T47D (cell line): ENCODE measurements at places on chromosomes 7 and 10.
A peak's percentile ranks its signal among the peaks of the same experiment; 100 is the strongest.

GRCh38 chr7:5443678-5444077 is 20.0 kb upstream of the TNRC18 start:
- no peak for DNase-seq

GRCh38 chr7:8063706-8064297 is 95.2 kb downstream of the GLCCI1 start:
- DNase-seq = peak; percentile 26

DNA sequence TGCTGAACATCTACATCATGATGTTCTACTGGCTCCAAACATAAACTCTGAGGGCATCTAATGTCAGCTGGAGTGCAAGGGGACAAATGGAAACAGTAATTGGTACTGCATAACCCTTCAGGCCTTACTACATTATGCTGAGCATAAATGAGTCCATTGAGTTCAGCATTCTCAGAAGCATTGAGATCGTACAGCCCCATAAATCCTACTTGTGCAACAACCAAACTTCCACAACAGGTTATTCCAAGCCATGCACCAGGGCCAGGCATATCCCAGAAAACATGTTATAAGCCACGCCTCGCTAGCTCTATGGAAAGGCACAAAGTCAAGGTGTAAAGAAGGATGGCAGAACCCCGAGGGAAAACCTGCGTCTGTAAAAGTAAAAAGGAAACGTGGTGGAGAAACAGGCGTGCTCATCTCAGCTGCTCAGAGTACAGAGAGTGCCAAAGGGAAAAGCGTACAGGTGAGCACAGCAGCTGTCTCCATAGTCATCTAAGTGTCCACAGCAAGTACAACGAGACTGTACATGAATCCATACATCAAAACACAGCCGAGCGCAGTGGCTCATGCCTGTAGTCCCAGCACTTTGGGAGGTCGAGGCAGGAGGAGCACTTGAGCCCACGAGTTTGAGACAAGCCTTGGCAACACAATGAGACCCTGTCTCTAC is 124.6 kb downstream of the PARD3 start:
- DNase-seq = no peak

- no peak for DNase-seq
Measured at GRCh38 chr7:155529346-155529745, 17.0 kb downstream of the CNPY1 start.

DNA sequence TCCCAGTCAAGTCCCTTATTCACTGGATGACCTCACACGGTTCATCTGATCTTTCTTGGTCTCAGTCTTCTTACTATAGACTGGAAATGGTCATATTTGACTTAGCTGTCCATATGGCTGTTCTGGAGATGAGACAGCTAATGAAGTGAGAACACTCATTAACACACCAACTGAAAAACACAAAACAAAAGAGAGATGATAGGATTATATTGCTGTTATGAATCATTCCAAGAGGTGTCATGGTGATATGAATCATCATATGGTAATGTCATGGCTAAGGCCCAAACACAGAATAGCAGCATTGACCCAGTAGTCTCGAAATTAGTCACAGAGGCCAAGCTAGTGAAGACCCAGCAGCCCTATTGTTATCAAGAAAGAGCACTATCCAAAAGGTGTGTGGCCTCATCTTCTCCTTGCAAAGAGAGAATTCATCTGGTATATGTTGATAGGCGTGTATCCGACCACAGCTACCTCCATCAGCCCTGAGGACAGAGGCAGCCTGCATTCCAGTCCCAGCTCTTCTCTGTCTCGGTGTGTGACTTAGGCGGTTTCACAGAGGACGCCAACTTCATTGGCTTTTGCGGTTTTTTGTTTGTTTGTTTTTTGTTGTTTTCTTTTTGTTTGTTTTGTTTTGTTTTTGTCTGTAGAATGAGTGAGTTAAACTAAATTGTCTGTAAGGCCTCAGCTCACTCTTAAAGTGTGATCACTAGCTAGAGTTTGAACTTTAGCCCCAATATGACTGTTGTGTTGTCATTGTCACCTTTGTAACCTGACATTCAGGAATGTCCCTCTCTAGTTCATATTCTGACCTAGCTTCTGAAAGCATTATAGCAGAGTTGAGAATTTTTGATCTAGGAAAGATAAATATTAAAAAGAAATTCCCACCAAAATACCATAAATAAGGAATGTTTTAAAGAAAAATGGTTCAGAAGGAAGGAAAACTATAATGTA is 97.4 kb upstream of the PDCD4 start:
- no peak for DNase-seq

- no peak for DNase-seq
Measured at GRCh38 chr7:146575903-146576302, 459.3 kb downstream of the CNTNAP2 start.

- no peak for DNase-seq
Measured at GRCh38 chr10:50545846-50546245, 77.9 kb downstream of the SGMS1 start.

DNA sequence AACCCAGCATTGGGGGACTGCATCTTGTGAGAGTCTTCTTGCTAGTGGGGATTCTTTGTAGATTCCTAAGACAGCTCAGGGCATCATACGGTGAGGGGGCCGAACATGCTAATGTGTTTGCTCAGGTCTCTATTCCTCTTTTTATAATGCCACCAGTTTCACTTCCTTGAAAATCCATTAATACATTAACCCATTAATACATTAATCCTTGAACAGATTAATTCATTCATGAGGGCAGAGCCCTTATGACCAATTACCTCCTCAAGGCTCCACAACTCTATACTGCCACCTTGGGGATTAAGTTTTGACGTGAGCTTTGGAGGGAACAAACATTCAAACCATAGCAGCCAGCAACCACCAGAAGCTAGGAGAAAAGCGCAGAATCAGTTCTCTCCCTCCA is 67.2 kb upstream of the POT1 start:
- no peak for DNase-seq

GRCh38 chr7:152762056-152762455 is 2.5 kb downstream of the ACTR3B start:
- DNase-seq = no peak

GRCh38 chr7:22114440-22114981 is 168.8 kb upstream of the CDCA7L start:
- no peak for DNase-seq

DNA sequence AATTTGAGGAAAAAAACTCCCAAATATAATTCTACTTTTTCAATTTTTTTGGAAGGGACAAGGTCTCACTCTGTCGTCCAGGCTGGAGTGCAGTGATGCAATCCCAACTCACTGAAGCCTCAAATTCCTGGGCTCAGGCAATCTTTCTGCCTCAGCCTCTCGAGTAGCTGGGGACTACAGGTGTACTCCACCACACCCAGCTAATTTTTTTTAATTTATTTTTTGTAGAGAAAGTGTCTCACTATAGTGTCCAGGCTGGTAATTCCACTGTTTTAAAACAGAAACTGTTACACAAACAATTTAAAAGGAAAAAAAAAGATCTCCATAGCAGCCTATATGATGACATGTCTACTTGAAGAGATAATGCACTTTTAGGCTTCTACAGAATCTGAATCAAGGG is 25.6 kb downstream of the EZH2 start:
- DNase-seq = no peak

- DNase-seq = no peak
Measured at GRCh38 chr7:29479301-29480200, 84.1 kb upstream of the PRR15 start.

DNA sequence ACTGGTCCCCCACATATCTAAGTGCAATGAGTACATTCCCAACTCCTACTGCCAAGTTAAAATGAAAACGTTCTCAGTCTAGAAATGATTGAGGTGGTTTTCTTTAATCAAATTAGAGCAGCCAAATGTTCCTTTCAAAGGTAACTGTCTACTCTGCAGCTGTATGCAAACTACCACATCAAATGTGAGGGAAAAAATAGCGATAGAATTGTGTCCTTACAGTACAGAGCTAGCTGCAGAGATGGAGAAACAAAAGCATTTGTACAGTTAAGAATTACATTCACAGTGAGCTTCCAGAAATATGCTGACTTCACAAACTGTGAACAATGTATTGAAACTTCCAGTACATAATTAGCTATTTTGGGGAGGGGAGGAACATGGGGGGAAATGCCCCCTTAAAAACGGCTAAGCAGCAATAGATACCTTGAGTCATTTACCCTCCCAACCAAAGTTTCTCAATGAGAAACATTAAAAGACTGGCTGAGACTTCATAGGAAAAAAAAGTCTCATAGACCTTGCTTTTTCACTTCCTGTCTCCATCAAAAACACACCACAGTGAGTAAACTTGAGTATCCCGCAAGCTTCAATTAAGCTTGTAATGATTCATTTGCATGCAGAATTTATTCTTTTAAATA is 22.9 kb downstream of the CDK6 start:
- DNase-seq = no peak

GRCh38 chr7:9983048-9983447 is 990.6 kb upstream of the PHF14 start:
- DNase-seq = no peak

GRCh38 chr10:29853913-29854312 is 205.5 kb downstream of the JCAD start:
- DNase-seq = no peak

DNA sequence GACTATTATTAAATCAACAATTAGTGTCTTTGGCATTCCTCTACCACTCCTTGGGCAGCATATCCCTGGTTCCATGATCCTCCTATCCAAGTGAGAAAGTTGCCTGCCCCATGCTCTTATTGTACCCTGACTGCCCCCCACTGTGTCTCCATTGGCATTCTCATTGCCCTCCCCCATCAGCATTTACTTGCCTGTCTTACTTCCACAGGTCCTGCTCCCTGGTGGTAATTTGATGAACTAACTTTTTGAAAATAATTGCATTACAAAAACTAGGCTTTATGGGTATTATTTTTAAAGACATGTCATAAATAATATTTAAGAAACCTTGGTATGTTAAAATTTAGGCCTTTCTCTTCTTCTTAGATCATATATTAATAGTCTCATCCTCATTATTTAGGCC is 346.4 kb downstream of the PCLO start:
- no peak for DNase-seq

DNA sequence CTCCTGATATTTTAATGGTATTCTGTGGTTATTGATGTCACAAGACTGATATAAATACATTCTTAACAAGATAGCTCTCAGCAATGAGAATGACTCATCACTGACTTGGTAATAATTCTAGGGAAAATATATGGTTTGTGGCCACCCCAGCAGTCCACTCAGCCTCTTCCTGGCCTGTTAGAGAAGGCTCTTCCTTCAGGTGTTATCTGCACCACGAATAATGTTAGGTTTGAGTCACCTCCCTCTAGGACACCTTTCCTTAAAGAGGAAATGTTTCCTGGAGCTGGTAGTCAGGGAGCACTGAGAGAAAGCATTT is 163.3 kb downstream of the SVIL start:
- no peak for DNase-seq

- DNase-seq = peak; percentile 87
Measured at GRCh38 chr7:877312-878232, 1.2 kb downstream of the GET4 start.

DNA sequence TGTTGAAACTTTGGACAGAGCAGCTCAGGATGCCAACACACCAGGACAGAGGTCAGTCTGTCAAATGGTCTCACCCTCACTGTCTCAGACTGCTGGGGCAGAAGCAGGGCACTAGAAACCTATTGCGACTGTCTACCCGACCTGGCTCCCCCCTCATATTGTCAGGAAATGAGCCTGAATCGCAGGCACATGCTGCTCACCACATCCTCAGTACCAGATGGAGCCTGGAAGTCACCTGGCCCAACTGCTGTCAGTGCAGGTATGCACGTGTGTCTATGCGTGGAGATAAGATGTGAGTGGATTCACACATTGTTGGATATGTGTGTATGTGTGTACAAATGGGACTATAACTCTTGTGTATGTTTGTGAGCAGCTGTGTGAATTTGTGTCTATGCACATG is 3.2 kb upstream of the CDHR1 start:
- DNase-seq = no peak

- no peak for DNase-seq
Measured at GRCh38 chr10:86244297-86245014, 122.1 kb downstream of the GRID1 start.

GRCh38 chr7:140619176-140619575 is 21.4 kb downstream of the DENND2A start:
- no peak for DNase-seq

GRCh38 chr10:123766012-123766411 is 99.9 kb downstream of the GPR26 start:
- DNase-seq = no peak

- no peak for DNase-seq
Measured at GRCh38 chr7:104986628-104987259, 27.3 kb upstream of the KMT2E start.

DNA sequence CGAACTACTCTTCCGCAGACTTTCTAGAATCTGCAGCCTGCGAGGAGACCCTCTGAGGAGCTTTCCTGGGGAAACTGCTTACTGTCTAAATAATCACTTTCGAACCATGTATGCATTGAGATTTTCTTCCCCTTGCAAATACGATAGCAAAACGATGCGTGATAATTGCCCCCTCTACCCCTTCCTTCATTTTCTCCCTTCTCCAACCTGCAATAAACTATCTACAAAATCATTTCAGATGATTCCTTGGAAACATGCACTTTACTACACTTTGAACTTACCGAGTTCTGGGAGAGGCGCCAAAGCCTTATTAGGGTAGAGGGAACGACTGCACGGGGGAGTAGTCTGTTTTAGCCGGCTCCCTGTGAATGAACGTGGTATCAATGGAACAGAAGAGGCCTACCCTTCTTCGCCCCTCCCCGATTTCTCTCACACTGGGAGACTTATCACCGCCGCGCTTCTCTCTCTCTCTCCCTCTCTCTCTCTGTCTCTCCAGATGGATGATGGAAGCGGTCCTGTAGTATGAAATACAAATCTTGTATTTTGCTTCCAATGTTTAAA is at the start of gene FGFBP3:
Gene FGFBP3 (minus strand): TSS at position 370 of the 561 bp plus-strand sequence. CDS start 517 bp downstream, outside the sequence.
- no peak for DNase-seq

DNA sequence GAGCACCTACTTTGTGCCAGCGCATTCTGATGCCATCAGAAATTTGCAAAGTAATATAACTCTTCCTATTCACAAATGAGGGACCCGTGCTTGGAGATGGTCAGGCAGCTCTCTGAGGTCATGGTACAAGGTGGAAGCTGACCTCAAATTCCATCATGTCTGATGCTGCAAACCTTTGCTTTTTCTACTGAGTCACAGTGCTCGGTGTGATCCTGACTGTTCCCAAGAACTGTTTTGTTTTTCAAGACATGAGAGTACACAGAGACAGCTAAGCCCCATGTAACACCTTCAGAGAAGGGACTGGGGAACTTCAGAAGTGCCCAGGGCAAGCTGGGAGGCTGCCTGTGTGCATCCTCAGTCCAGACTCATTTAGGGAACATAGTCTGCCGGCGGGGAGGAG is 111.3 kb downstream of the FRMD4A start:
- no peak for DNase-seq
